Activated CD8-positive, alpha-beta memory T cell treated with anti-CD3 and anti-CD28 coated beads for 1 hour (primary cell): ENCODE measurements at places on chromosomes 16 and 17.
A peak's percentile ranks its signal among the peaks of the same experiment; 100 is the strongest.

- DNase-seq: no peak
Measured at GRCh38 chr17:17228521-17229279, 8.3 kb downstream of the FLCN start.

GRCh38 chr17:81399481-81400153, 4.4 kb downstream of the BAHCC1 start:
- no peak for DNase-seq

DNA sequence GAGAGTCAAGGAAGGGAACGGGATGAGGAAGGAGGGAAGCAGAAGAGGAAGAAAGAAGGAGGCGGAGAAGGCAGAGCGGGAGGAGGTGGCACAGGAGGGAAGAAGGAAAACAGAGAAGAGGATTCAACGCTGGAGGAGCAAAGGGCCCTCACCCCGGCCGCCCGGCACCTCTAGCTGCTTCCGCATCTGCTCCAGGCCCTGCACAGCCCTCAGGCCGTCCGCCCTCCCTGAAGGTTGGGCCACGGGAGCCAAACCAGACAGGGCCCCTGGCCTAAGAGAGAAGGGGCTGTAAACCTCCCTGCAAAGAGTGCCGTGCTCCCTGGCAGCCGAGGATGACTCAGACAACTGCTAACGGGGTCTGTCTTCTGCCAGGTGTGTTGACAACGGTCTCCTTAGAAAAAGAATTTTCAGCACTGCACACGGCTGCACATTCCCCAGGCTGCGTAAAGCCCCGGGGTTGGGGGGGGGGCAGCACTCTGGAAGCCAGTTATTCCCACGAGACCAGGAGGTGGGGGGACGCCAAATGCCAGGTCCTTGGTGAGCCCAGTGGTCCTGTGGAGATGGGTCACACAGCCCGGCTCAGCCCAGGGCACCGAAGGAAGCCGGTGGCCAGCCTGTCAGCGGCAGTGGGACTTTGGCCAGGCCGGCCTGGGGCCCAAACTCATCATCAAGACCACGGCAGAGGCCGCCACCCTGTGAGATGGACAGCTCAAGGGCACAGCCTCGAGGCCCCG, 29.1 kb downstream of the MRM3 start:
- DNase-seq: no peak

DNA sequence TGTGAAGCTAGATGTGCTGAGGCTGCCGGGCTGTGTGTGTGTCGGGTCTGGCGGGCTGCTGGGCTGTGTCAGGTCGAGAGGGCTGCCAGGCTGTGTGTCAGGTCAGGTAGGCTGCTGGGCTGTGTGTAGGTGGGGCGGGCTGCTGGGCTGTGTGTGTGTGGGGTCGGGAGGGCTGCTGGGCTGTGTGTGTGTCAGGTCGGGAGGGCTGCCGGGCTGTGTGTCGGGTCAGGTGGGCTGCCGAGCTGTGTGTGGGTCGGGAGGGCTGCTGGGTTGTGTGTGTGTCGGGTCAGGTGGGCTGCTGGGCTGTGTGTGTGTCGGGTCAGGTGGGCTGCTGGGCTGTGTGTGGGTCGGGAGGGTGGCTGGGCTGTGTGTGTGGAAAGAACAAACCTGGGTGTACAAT, 8.6 kb downstream of the WDR45B start:
- DNase-seq: no peak

DNA sequence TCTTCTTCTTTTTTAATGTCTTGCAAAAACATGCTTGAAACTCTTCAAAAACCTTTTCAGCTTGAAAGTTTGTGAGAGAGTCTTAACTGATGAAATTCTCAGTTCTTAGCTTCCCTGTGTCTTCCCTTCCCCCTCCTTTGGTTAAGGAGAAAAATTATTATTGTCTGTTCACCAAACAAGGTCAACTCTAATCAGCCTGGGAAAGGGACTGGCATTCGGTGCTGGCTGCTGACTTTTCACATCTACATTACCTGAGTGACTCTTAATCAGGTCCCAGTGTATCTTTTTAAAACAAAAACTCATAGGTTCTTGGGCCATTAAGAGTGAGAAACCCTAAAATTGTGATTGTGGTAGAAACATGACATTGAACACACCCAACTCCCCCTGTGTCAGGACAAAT, 39.1 kb upstream of the AXIN2 start:
- DNase-seq: no peak

DNA sequence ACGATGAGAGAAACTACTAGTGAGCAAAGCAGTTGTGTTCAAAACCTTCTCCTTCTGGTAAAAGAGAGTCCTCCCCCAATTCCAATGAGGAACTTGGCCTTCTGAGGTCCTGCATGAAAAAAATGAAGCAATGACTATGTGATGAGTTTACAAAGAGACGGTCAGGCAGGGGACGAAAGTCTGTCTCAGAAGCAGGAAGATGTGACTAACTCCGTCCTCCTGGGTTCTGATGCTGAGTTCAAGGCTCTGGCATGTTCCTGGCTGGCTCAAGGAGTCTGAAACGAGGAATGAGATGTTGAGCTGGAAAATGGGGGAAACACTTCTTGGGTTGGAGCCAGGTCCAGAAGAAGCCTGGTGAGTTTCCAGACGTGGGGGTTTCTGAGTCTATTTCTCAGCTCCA, 129.6 kb downstream of the CPPED1 start:
- DNase-seq: no peak

GRCh38 chr17:39867084-39867879, 720 bp upstream of the ZPBP2 start:
- DNase-seq: peak; percentile 16

DNA sequence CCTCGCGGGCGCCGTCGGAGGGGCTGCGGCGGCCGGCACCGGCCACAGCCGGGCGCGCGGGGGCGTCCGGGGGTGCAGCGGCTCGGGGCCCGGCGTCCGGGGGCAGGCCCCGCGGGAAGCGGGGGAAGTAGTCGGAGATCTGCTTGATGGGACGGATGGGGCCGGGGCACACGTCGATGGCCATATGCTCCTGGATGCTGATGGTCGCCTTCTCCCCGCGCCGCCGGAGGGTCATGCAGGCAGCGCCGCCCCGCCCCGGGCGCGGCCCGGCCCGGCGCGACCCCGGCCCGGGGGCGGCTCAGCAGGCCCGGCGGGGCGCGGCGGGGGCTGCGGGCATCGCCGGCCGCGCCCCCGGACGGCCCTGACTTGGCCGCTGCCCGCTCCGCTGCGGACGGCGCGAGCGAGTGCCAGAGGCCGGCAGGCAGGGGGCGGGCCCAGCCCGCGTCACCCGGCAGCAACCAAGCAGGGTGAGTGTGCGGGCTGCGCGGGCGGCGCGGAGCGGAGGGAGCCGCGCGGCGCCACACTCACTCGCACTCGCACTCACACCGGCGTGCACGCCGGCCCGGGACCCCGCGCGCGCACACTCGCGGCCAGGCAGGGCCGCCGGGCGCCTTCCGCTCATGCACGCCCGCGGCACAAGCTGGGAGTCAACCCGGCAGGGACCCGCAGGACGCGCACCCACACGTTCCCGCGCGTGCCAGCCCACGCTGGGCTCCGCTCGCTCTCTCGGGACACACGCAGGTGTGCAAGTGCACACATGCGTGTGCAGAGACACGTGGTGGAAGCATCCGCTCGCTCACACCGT, at the start of gene DOC2B:
DOC2B (minus strand) TSS at position 406 of the 805 bp plus-strand sequence; CDS start at position 235, 171 bp downstream.
- no peak for DNase-seq

- no peak for DNase-seq
Measured at GRCh38 chr16:2331199-2331930, 9.2 kb downstream of the ABCA3 start.

DNA sequence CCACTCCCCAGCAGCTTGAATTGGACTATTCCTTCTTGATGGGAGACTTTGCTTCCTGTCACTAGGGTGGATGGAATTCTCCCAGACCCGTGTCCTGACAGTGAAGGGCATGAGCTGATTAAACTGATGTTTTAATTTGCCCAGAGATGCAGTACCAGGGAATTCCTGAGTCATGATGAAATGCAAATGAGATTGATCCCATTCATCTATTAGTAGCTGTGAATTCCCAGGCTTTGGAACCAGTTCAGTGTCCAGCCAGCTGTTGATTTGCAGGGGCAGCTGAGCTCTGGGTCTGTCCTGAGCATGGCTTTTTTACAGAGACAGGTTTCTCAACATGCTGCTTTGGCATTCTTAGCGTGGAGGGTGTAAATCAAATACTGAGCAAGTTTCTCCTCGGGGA, 157.9 kb downstream of the PITPNC1 start:
- DNase-seq: no peak

DNA sequence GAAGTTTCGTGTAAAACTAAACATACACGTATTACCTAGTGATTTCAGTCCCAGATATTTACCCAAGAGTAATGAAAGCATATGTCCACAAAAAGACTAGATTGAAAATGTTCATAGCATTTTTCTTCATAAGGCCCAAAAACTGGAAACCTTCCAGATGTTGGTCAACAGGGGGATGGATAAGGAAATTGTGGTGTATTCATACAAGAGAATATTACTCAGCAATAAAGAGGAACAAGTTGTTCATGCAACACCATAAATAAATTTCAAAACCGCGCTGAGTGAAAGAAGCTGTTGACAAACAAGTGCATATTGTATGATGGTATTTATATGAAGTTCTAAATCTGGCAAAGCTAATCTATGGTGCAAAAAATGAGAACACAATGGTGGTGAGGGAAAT, 54.1 kb upstream of the NFAT5 start:
- DNase-seq: no peak

DNA sequence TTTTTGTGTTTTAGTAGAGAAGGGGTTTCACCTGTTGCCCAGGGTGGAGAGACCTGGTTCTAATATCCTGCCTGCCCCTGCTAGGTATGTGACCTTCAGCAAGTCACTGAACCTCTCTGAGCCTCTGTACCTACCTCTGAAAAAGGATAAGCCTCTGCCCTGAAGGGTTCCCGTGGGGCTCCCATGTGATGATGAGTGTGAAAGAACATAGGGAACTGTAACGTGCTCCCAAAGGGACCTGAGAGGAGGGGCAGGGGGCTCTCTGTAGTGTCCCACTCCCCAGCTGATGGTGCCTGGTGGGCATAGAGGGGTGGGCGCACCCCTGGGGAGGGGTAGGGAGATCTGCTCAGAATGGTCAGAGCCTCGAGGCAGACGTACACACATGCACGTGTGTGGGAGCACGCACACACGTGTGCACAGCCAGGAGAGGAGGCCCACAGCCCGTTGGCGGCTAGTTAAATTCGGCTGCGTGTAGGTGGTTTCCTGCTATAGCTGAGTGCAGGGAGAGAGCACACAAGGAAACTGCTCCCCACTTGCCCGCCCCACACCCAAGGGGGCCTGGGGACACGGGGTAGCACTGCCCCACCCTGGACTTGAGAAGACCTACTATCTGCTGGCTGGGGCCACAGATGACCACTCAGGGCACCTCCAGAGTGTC, 6.7 kb downstream of the KCNH4 start:
- no peak for DNase-seq

DNA sequence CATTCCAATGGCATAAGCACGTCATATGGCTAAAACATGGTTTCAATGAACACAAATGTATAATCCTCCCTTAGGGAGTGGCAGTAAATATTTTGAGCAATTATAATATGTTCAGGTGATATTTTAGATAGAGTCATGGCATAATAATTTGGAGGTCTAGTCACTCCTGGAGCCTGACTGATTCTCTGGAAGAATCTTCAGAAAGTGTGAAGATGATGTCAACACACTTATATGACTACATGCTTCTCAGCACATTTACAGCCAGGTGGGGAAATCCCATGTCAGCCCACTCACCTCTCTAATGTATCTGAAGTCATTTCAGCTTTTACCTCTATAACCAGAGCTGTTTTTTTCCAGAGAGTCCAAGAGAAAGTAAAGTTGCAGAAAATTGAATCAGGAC, 474.8 kb downstream of the SHISA9 start:
- no peak for DNase-seq

DNA sequence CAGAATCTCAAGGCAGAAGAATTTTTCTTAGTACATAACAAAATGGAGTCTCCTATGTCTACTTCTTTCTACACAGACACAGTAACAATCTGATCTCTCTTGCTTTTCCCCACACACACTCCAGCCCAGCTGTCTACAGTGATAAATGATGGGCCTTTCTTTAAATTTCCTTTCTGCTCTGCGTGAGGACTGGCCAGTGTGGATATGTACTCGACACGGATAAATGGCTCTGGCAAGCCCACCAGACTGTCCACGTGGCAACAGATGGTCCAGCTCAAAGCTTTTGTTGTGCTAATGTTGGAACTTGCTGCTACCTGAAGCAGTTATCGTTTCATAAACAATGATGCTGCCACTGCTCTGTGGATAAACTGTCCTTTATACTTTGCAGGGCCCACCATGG, 410.7 kb downstream of the TMEM114 start:
- no peak for DNase-seq

- no peak for DNase-seq
Measured at GRCh38 chr16:68902003-68902968, 59.0 kb downstream of the TANGO6 start.

GRCh38 chr17:1713878-1714426, 3.8 kb upstream of the TLCD2 start:
- DNase-seq: no peak

DNA sequence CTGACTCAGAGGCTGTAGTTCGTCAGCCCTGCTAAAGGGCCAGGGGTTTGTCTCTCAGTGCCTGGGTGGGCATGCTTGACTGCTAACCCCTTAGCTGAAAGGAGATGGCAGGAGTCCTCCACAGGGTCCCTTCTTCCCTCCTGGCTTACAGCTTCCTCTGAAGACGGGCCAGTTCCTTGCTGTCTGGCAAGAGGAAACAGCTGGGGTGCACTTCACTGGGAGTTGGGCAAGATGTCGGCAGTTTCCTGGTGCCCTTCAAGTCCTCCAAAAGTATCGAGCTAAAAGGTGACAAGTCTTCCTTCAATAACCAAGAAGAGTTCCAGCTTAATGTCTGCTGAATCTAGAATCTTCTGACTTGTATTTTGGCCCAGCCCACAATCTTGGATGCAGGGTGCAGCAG, 23.4 kb downstream of the NUP85 start:
- no peak for DNase-seq

GRCh38 chr17:78956254-78956653, 23.5 kb downstream of the LGALS3BP start:
- no peak for DNase-seq

GRCh38 chr17:39740357-39741111, 2.8 kb downstream of the GRB7 start:
- no peak for DNase-seq

DNA sequence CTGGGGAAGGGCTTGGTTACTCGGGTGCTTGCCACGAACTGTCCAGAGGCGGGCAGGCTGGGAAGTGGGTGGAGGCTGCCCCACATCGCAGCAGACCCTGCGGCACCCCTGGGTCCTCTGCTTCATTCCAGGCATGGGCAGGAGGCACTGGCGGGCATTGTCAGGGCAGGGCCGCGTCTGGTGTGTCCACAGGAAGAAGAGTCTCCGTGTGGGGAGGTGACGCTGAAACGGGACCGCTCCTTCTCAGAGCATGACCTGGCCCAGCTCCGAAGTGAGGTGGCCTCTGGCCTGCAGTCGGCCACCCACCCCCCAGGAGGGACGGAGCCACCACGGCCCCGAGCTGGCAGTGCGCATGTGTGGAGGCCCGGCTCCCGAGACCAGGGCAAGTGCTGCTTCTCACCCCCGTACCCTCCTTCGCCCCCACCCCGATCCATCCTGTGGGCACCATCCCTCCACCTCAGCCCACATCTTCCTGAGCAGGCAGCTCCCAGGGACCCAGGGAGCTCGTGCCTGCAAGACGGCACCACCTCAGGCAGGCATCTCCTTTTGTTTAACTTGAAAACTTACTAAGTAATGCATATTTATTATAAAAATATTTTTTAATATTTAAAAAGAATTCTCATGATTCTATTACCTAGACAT, 14.3 kb upstream of the TCF25 start:
- no peak for DNase-seq

- no peak for DNase-seq
Measured at GRCh38 chr16:25148568-25149215, 37.1 kb downstream of the LCMT1 start.

- DNase-seq: no peak
Measured at GRCh38 chr17:80877729-80878303, 113.8 kb upstream of the CHMP6 start.
